ENCODE measurements at places on chromosomes 16 and 17.

DNA sequence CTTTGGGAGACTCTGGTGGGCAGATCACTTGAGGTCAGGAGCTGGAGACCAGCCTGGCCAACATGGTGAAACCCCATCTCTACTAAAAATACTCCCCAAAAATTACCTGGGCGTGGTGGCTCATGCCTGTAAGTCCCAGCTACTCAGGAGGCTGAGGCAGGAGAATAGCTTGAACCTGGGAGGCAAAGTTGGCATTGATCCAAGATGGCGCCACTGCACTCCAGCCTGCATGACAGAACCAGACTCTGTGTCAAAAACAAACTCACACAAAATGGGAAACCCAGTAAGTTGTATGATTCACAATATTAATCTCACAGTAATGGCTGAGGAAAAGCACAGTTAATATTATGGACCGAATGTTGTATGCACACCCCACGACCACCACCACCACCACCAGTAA, 24.3 kb downstream of the WSB1 start:
- no peak for DNase-seq

- no peak for DNase-seq
These were observed 21.3 kb downstream of the C16orf74 start for GRCh38 chr16:85729452-85730185.

GRCh38 chr16:2468725-2469398, 2.2 kb upstream of the NTN3 start:
- DNase-seq = no peak

DNA sequence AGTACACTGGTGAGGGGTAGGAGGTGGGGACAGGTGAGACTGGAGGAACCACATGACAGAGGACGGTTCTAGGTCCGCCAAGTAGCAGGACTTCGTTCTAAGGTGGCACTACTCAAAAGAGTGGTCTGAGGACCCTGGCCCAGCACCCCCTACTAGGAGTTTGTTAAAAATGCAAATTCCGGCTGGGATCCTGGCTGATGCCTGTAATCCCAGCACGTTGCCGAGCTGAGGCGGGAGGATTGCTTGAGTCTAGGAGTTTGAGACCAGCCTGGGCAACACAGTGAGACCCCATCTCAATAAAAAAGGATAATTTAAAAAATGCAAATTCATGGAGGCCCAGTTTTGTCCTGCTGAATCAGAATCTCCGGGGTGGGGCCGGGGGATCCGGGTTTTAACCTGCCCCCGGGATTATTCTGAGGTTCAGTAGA, 59.1 kb downstream of the WSB1 start:
- DNase-seq = no peak
